ENCODE measurements at places on chromosomes 2 and 18. TPM values are rescaled to one million over a fixed set of nuclear protein-coding genes. Genes with fewer than 3 reads are reported as not detected.

GRCh38 chr2:29443627-29444026 lies 328.4 kb downstream of the CLIP4 start:
- DNase-seq, result no peak

DNA sequence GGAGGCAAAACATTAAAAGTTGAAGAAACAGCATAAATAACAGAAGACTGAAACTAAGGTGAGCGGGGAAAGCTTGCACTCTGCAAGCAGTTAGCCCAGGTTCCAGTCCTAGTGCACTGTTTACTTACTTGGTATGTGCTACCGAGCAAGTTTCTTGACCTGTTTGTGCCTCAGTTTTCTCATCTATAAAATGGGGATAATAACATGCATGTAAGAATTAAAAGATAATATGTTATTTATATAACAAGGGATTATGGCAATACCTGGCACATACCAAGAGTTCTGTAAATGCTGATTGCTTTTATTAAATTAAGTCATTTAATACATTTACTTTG lies 37.1 kb upstream of the IKZF2 start:
- no peak for DNase-seq

- DNase-seq, result no peak
Measured at GRCh38 chr2:225543626-225544025, 144.1 kb downstream of the NYAP2 start.

- DNase-seq, result no peak
Measured at GRCh38 chr2:235043762-235044500, 92.1 kb downstream of the SH3BP4 start.

GRCh38 chr2:97844311-97844859 lies 131.0 kb downstream of the ZAP70 start:
- DNase-seq, result no peak

DNA sequence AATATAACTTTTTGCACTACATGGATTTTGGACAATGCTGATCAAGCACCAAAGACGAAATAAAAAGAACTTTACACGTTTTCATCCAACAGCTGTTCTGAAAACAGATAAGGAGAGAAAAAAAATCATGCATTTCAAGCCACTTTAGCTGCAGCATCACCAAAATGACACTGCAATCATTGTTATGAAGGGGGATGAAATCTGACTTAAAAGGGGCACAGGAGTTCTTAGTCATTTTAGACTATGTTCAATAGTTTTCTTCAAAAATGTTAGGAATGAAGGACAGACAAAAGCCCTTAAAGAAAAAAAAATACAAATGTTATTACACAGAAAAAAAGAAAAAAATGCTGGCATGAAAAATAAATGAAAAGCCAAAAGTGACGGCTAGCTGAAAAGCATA lies 71.2 kb downstream of the CUL3 start:
- no peak for DNase-seq

DNA sequence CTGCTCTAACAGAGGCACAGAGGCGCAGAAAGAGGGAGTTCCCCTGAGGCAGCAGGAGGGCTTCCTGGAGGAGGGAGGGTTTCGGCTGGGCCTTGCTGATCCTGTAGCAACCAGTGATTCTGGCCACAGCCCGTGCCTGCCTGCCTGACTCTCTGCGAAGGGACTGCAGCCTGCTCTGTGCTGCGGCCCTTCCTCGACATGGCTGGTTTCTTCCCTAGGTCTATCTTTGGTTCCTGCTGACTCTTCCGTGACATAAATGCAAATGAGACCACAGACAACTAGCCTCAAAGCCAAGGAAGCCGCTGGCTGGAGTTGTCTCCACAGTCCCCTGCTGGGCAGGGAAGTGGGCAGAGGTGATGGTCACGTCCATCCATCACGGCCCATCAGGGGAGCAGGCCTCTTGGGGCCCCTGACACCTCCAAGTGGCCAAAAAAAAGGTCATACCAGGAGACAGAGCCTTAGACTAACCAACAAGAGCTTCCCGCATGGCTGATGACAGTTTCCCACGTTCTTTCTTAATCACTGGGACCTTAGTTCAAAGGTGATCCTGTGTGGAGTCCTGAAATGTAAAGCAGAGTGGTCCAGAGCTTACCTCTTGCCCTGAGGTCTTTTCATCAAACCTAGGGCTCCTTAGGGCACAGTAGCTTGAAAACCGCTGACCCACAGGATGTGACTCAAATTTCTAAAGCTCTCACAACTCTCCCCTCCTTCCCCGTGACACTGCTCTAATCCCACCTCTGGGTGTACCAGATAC lies 55.3 kb downstream of the HS1BP3 start:
- DNase-seq, result no peak

GRCh38 chr2:43302961-43303494 lies 76.6 kb upstream of the ZFP36L2 start:
- DNase-seq, result no peak

DNA sequence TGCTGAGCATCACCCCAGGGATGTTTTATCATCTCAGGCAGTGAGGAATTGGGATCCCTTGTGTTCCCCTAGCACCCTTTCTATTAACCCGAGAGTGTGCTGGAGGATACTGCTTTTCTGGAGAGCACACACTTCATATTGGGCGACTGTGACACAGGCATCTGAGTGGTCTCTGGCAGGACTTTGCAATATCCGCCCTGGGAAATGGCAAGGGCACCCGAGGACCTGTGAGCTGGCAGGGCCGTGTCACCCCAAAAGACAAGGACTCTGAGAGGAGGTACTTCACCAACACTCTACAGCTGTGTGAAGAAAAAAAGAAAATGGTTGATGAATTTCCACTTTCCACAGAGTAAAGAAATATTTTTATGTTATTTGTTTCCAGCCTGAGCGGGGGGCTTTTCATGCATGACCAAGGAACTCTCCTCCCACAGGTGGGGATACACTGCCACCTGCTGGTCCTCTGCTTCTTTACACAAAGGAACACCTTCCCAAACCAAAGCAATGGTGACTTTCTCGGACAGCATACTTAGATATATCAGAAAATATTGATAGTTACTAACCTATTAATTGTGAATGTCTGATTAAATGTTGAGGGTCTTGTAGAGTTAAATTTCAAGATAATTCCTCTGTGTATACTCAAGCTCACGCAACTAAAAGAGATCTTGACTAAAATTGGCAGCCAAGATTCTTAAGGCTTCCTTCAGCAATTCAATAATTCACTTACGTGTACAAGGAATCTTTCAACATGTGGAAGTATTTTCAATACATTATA lies 45.9 kb upstream of the REG3G start:
- DNase-seq, result no peak

DNA sequence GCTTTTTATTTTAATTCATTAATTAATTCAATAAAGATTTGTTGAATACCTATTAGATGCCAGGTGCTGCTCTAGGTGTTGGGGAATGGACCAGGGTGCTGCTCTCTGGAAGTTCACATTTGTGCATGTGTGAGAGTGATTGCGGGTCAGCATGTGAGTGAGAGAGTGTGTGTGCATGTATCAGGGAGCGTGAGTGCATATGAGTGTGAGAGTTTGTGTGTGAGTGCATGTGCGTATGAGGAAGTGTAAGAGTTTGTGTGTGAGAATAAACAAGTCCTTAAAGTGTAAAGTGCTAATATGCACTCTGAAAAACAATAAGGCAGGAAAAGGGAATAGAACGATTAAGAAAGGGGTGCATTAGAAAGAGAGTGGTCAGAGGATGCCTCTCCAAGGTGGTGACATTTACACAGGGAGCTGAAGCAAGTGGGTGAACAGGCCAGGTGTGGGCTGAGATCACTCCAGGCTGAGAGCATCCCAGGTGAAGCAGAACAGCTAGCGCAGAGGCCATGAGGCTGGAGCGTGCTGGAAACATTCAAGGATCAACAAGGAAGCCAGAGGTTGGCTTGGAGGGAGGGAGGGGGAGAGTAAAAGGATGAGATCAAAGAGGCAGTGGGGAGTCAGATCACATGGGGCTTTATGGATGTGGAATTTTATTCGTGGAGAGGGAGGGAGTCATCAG lies 50.5 kb upstream of the SLC1A4 start:
- no peak for DNase-seq

DNA sequence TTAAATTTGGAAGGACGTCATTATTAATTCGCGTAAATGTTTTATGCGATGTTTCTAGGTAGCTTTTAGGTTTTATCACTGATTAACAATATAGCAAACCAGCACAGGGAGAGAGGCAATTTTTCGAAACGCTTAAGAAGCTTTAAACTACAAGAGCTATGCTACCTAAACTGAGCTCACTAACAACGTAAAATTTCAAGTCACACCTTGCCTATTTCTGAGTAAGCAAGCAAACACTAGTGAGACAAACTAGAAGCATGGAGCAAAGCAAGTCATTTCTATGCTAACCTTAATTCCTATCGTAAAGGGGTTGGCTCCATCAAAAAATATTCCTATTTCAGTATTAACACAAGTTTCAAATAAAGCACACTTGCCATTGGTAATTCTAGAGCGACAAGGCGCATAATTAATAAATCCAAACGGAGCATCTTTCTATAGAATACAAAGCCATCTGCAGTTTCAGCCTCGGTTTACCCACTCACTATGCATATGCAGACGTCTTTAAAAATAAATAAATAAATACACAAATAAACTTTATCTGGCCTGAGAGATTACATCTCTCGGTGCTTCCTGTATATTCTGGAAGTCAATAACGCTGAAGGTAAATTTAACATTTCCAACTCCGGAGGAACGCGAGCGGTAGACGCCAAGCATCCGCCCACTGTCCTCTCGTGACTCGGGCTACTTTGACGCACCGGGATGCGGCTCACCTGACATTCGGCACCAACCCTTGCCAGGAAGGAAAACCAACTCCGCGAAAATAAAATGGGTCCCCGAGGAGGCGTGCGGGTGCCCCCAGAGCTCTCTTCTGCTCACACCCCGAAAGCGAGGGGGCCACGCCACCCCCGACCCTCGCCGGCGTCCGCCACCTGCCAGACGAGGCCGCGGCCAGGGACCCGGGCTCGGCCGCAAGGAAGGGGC lies 947 bp downstream of the ITSN2 start:
- DNase-seq, result peak; percentile 25

GRCh38 chr2:85799215-85799956 lies 45.6 kb downstream of the ATOH8 start:
- DNase-seq, result peak; percentile 23

GRCh38 chr18:62937065-62937464 lies 221.7 kb downstream of the PHLPP1 start:
- no peak for DNase-seq

DNA sequence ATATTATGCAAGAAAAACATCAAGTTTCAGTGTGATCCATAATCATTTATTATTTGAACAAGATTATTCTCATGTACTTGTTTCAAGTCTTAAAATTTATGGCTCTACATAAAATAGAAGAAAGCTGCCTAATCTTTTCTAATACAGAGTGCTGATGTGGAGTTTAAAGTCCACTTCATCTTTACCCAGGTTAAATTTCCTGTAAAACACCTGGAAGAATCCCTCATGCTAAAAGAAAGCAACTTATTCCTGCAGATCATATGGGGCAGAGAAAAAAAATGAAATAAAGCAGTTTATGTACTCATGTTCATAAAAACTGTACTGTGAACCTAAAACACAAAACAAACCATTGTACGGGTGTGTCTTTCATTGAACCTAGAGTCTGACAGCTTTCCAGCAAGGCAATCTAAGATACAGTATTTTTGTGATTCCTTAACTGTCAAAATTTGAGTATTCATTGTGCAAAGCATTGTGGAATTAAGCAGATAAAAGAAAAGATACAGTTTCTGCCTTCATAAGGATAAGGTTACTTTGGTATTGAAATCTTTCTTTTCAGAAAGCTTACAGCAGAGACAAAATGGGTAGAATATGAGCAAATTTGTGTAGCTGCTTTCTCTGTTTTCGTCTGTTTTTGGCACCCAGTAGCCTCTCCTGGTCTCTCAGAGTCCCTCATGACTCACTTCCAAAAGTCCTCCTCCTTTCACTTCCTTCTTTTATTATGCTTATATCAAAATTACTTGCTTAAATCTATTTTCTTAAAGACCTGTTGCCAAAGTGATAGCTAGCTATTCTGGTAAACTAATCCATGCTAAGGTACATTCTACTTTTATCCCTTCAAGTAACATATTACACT lies 26.9 kb upstream of the GLS start:
- no peak for DNase-seq

DNA sequence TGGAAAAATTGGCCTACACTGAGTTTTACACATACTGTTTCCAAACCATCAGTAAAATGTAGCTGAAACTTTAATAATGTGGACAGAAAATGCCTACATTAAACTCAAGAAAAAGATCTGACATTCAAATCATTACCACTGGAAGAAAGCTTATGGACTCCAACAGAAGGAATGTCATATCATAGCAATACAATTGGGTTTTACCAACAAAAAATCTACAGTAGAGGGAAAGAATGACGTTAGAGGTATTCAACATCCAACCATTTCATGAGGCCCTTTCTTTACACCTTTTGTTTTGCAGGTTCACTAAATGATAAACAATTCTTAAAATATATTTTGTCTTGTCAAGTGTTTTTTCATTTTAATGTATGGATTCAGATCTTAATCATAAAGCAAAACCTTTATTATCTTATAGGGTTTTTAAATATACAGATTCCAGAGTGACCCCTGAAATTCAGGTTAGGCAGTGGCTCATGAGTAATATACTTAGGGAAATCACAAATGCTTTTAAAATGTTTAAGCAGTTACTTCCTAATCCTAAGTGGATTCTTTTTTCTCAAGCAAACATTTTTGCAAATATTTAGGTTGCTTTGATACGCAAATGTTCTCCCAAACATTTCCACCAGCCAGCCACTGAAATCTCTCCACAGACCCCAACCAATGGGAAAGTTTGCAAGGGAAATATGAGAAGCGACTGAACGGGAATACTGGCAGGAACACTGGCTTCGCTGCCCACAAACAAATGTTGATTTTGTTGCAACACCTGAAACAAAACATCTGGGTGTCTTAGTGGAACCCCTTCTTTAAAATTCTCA lies 168.7 kb downstream of the TCF4 start:
- DNase-seq, result no peak

MITD1 gene
- 38.3 TPM for total RNA-seq

AOX1 gene
- total RNA-seq, result 293 TPM

ZNF396 gene
- total RNA-seq, result 0.74 TPM

GALNT14 gene
- total RNA-seq, result 2.6 TPM

DGKD gene
- 19.1 TPM for total RNA-seq

KIF5C gene
- 0.88 TPM for total RNA-seq

FSHR gene
- total RNA-seq, result not detected

LCT gene
- total RNA-seq, result not detected

PTMA gene
- 757 TPM for total RNA-seq

MYO5B gene
- 19.8 TPM for total RNA-seq

SLC16A14 gene
- 5.5 TPM for total RNA-seq

ZSWIM2 gene
- not detected for total RNA-seq

TRIM43 gene
- total RNA-seq, result not detected

WDR12 gene
- total RNA-seq, result 12.3 TPM
